Stimulated activated CD4-positive, alpha-beta T cell treated with anti-CD3 and anti-CD28 coated beads, TNF-alpha, amount 100 ng/mL, for 1 hour (primary cell): ENCODE measurements at places on chromosomes 7 and 10.

GRCh38 chr10:44301781-44302355 is 83.0 kb downstream of the CXCL12 start:
- no peak for DNase-seq

DNA sequence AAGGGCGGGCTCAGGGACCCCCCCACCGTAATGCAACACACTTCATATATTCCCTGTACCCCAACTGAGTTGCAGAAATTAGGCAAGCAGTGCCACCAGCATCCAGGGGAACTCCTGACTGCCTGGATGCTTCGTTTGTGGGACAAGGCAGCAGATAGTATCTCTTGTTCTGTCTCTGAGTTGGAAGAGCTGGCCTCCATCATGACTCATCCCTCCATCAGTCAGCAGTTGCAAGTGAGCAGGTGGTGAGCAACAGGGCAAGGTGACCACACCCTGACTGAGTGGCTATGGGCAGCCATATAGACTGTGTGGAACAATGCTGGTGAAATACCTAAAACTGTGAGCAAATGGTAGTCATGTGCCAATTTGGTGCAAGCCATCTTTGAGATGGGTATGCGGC is 22.8 kb upstream of the ADAMTS14 start:
- no peak for DNase-seq

- DNase-seq: no peak
Observed at GRCh38 chr7:128791972-128792327, 182 bp downstream of the CCDC136 start.

DNA sequence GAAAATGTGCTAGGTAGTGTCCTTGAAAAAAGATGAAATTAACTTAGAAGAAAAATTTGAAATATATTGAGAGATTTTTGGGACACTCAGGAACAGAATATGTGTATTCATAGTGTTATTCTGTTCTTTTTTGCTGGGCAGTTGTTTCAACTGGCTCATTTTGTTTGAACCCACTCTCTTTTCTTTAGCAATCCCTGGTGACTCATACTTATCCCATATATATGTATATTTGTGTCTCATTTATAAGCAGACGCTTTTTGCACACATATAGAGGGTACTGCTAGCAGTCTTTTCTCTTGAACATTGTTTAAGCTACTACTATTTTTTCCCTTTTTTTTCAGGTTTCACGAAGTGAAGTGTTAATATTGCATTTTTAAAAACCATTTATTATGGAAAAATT is 1.9 kb downstream of the EXOC6 start:
- no peak for DNase-seq

- DNase-seq: no peak
Observed at GRCh38 chr10:70618663-70619062, 16.1 kb upstream of the PRF1 start.

DNA sequence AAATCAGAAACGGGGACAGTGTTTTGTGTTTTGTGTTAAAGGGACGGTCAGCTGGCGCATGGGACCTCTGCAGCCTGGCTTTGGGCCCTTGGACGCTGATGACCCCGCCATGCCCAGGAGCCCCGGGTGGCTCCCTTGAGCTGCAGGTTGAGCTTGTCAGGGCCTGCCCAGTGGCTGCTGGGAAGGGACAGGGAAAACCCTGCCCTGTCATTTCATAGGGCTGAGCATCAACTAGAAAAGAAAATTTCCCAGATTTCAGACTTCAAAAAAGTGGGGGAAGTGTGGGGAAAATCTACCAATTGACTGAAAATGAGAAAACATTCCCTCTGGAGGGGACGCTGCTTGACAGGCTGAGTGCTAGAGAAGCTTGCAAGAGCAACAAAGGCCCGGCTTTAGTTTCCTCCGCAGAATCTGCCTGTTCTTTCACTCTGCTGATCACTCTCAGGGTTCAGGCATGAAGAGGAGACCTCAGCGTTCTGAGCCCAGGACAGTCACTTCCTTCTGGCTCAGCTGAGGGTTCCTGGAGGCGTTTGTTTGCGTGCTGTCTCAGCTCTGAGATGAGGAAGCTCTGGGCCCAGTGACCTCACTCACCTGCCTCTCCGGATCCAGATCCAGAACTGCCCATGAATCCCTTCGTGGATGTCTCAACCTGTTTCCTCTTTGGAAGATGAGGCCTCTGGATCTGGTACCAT is 18.6 kb upstream of the DNAJB6 start:
- no peak for DNase-seq

DNA sequence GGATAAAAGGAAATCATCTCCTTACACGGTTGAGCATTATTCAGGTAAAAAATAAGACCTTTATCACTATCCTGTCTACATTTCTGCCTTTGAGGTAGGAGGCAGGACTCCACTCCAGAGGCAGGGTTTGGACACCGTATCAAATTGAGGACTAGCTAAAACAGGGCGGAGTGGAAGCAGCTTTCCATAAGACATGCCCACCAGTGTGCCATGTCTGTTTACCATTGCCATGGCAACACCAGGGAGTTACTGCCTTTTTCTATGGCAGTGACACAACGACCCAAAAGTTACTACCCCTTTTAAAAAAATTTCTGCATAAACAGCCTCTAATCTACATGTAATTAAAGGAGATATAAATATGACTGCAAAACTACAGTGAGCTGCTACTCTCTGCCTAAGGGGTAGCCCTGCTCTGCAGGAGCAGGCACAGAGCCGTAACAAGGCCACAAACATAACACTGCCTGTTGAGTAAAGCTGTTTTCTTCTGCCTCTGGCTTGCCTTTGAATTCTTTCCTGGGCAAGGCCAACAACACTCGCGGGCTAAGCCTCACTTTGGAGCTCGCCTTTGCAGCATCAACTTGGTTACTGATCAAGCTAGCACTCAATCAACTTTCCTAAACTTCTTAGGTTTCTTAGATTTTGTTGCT is 26.5 kb downstream of the DGKB start:
- DNase-seq: no peak

GRCh38 chr7:123750389-123751230 is 1.8 kb upstream of the WASL start:
- DNase-seq: no peak

GRCh38 chr10:44911081-44911540 is at the start of gene TMEM72:
Gene TMEM72, plus strand, starts transcription at chr10:44911337. Its CDS starts 176 bp downstream, at chr10:44911513.
- no peak for DNase-seq

- no peak for DNase-seq
Observed at GRCh38 chr7:69981646-69982045, 383.4 kb downstream of the AUTS2 start.

GRCh38 chr10:118259288-118259906 is 82.7 kb downstream of the FAM204A start:
- no peak for DNase-seq

GRCh38 chr10:86965986-86966654 is 2.2 kb upstream of the ADIRF start:
- no peak for DNase-seq

DNA sequence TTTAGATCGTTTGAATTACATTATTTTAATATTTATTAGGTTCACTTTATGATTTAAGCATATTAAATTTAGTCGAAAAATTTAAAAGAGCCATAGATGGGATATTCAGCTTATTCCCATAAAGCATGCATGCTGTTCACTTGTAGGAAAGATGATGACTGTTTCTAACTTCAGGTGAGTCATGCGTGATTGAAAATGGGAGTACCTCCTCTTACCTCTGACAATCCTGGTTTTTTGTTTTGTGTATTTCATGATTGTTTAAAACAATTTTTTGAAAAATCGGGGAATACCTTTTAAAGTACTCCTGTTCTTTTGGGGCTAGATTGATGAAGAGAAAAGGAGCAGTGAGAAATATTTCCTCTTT is 1.4 kb downstream of the TNKS2 start:
- no peak for DNase-seq

DNA sequence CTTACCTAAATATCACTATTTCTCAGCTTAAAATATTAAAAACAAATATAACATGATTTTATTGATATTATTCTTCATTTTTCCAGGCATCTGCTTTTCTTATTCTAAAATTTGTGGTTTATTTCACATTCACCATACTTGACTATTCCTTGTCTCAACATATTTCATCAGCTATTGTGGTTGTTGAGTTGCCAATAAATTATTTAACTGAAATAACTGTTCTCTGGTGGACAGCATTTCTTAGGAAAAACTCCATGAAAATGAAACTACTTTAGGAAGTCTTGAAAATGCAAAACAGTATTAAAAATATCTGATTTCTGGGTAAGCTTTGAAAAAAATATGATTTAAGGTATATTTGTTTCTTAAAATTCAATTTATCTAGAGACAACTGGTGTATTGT is 122.9 kb upstream of the SEMA3A start:
- DNase-seq: no peak

DNA sequence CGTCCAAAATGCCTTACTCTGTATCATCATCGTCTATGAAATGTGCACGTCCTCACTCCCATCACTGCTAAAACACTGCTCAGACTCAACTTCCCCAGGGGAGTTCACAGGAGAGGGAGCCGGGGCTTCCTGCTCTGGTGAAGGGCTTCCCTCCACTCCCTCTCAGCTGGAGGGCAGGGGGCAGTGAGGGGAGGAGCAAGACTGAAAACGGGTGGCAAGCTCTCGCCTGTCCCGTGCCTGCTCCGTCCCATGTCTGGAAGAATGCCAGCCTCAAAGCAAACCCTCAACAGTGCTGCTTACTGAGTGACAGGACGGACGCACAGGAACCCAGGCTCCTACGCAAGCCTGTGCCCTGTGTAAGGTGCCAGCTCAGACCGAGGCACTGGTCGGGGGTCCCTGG is 25.1 kb downstream of the PRKAG2 start:
- no peak for DNase-seq

DNA sequence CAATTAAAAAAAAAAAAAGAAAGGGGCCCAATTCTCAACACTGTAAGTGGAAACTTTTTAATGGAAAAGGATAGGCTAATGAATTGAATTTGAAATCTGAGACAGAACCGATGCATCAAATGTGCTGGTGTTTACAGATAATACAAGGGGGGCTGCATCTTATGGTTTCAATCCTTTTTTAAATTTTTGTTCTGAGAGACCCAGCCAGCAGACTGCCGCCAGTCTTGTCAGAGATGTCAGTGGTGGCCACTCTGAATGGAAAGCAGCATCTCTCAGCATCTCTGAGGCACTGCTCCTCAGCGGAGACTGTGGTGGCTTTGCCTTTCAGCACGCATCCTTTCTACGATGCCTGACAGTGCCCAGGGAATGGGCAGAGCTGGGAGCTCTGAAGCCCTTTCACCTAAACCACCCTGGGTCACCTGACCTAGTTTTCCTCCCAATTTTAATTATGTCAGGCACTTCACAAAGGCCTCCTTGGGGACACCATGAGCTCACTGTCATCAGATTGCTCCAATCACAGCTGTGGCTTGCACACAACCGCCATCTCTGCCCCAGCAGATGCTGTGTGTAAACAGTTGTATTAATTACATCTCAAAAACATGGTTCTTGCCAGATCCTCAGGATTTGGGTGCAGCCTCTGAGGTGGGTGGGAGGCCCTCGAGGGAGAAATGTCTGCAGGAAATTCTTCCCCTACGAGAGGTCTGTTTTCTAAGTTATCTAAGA is 81.2 kb downstream of the EGFR start:
- no peak for DNase-seq

DNA sequence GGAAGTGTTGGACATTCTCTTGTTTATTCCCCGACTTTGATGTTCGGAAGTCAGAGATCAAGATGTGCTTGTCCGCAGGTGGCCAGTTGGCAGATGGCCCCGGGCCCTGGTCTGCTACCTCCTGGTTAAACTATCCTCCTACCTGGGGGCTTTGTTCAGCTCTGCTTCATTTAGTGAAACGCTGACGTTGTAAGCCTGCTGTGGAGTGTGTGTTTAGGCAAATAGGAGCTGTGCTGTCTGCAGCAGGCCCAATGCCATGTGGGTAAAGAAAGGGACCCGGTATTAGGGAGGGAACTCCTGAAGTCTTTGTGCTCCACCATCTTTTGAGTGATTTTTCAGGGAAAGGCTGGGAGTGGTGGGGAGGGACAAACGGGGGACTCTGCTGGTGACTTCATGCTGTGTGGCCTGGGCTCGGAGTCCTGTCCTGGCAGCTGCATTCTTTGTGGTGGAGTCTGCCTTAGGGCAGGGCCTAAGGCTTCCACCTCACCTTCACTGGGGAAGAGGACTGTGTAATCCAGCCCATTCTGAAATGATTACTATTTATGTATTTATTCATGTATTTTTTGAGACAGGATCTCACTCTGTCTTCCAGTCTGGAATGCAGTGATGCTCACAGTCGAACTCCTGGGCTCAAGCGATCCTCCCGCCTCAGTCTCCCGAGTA is 171.1 kb upstream of the KLF6 start:
- DNase-seq: no peak

- DNase-seq: no peak
Observed at GRCh38 chr10:74027702-74028101, 29.8 kb downstream of the VCL start.

DNA sequence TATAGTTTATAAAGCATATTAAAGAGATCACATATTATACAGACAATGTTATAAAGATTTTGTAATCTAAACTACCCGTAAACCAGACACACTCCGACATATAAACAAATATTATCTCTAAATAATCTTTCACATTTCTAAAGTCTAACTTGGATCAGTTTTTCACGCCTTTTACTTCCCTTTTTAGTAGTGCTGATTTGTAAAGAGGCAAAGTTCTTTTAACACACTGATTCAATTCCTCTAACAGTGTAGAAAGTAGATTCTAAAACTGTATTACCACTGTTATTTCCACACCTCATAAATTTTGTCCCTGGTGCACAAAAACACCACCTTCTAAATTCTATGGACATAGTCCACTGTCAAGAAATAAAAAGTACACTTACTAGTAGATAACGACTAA is 230.9 kb downstream of the DOCK4 start:
- DNase-seq: no peak
